Neural progenitor cell (in vitro differentiated cells): ENCODE measurements at places on chromosomes 7 and 10. TPM values are rescaled to one million over a fixed set of nuclear protein-coding genes. Genes with fewer than 3 reads are reported as not detected.

SCART1 gene
- 0.49 and 1.1 TPM in 2 replicates for total RNA-seq

- DNase-seq: no peak
- peaks cover 20% of the 10 kb centered on the region for H3K4me1 ChIP-seq
- no peak overlapping the region for H3K27ac ChIP-seq
- H3K36me3 ChIP-seq: no peaks in the 10 kb centered on the region
- no peaks in the 10 kb centered on the region for H3K27me3 ChIP-seq
Observed at GRCh38 chr7:69744026-69744425, 145.8 kb downstream of the AUTS2 start.

- DNase-seq: no peak
- H3K36me3 ChIP-seq: no peaks in the 10 kb centered on the region
- H3K27me3 ChIP-seq: no peaks in the 10 kb centered on the region
- no peak overlapping the region for H3K27ac ChIP-seq
- peaks cover 14% of the 10 kb centered on the region for H3K4me1 ChIP-seq
- no peak overlapping the region for H3K4me3 ChIP-seq
Observed at GRCh38 chr10:22834471-22834870, 93.4 kb upstream of the ARMC3 start.

GRCh38 chr7:33816106-33816505 is 89.2 kb upstream of the BMPER start:
- no peak for DNase-seq
- H3K27ac ChIP-seq: no peak overlapping the region
- peaks cover 7% of the 10 kb centered on the region for H3K36me3 ChIP-seq

GFRA1 gene
- 14.0 and 14.6 TPM in 2 replicates for total RNA-seq

- H3K36me3 ChIP-seq: no peaks in the 10 kb centered on the region
- no peaks in the 10 kb centered on the region for H3K27me3 ChIP-seq
- H3K4me3 ChIP-seq: no peak overlapping the region
- DNase-seq: no peak
- H3K27ac ChIP-seq: no peak overlapping the region
- H3K4me1 ChIP-seq: no peaks in the 10 kb centered on the region
Observed at GRCh38 chr7:103811997-103812396, 177.5 kb downstream of the RELN start.

CHN2 gene
- total RNA-seq: 6.6 and 7.7 TPM in 2 replicates

DNA sequence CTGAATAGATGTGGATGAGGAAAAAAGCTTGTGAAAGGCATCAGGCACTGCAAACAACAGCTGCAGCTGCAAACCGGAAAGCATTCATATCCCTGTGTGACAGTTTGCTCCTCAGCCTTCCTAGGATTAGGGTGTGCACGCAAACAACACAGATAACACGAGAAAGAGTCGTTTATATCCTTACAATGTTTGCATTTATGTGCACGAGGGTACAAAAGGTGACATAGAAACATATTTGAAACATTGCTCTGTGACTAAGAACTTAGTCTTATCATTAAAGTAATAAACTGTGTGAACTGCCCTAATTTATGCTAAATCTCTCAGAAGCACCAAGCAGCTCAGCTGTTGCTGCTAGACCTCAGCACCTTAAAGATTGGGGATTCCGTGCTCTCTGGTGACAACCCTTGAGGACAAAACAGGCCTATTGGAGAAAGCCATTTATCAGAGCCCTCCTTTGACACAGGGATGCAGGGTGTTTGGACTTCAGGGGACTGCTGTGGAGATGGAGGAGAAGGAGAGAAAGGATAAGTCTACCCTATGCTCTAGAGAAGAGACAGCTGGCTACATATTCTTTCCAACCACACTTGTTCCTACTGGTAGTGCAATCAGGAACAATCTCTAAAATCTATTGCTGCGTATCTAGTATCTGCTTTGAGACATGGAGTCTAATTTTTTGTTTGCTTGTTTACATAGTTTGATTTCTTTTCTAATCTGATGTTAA is 176.2 kb downstream of the GNAT3 start:
- peak; percentile 50 for DNase-seq
- peaks cover 22% of the 10 kb centered on the region for H3K4me1 ChIP-seq
- no peak overlapping the region for H3K4me3 ChIP-seq
- H3K27ac ChIP-seq: peak overlapping the region; percentile 84
- H3K27me3 ChIP-seq: no peaks in the 10 kb centered on the region

METTL27 gene
- total RNA-seq: 10.5 and 12.0 TPM in 2 replicates

DNA sequence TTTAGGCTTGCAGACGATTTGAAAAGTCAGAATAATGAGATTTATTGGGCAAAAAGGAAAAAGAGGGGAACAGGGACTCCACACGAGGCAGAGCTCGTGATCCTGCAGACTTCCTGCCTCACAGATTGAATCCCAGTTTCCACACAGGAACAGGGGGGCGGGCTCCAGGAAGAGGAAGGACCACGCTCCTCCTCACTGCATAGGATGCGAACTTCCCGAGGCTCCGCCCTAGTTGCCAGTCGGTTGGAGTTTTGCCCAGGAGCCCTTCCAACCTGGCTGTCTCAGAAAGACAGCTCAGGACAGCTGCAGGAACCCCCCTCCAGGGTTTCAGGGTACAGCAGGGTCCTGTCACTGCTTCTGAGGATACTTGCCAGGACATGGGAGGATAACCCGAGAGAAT is 488.3 kb upstream of the ADARB2 start:
- H3K4me3 ChIP-seq: no peak overlapping the region
- H3K27ac ChIP-seq: no peak overlapping the region
- H3K4me1 ChIP-seq: no peaks in the 10 kb centered on the region

C10orf105 gene
- total RNA-seq: 0.39 and 1.5 TPM in 2 replicates

THNSL1 gene
- total RNA-seq: 11.0 and 19.4 TPM in 2 replicates

- H3K4me3 ChIP-seq: no peak overlapping the region
- no peaks in the 10 kb centered on the region for H3K4me1 ChIP-seq
- H3K27ac ChIP-seq: no peak overlapping the region
- H3K27me3 ChIP-seq: no peaks in the 10 kb centered on the region
- no peak for DNase-seq
- no peaks in the 10 kb centered on the region for H3K36me3 ChIP-seq
Observed at GRCh38 chr7:97167176-97167575, 49.7 kb downstream of the SDHAF3 start.

GRCh38 chr7:40833888-40834234 is 699.1 kb downstream of the SUGCT start:
- no peak for DNase-seq
- no peak overlapping the region for H3K4me3 ChIP-seq
- H3K36me3 ChIP-seq: no peaks in the 10 kb centered on the region
- peaks cover 5% of the 10 kb centered on the region for H3K4me1 ChIP-seq
- no peaks in the 10 kb centered on the region for H3K27me3 ChIP-seq

GIMAP6 gene
- total RNA-seq: not detected in 2 replicates

DNA sequence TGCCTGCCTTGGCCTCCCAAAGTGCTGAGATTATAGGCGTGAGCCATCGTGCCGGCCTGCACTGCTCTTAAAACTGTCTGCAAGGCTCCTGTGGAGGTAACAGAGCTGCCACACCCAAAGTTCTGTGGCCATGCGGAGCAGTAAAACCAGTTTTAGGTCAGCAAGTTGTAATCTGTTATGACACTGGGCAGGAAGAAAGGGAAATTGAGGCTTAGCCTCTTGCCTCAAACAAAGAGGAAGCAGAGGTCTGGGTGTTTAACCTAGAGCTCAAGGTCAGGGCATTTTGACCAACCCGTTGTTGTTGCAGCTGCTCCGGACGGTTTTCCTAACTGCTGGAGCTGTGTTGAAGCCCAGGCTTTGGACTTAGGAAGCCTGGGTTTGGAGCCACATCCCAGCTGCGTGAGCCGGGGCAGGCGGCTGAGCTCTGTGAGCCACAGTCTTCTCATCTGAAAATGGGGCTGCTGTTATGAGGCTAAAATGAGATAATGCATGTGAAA is 7.4 kb upstream of the RRP12 start:
- H3K36me3 ChIP-seq: no peaks in the 10 kb centered on the region
- no peaks in the 10 kb centered on the region for H3K27me3 ChIP-seq
- H3K4me1 ChIP-seq: no peaks in the 10 kb centered on the region
- H3K4me3 ChIP-seq: no peak overlapping the region
- DNase-seq: no peak
- no peak overlapping the region for H3K27ac ChIP-seq

DNA sequence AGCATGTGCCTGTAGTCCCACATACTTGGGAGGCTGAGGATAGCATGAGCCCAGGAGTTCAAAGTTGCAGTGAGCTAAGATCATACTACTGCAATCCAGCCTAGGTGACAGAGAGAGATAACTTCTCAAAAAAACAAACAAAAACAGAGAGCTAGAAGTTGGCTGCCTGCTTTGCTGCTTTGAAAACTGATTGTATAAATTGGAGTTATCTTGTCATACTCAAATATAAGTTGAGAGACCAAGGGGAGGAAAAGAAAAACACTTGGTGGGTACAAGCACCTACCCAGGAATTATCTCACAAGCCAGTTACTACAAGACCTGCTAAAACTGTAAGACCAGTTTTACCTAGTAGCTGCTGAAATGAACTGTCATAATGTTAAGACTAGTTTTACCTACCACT is 112.5 kb upstream of the SKAP2 start:
- H3K27me3 ChIP-seq: no peaks in the 10 kb centered on the region
- H3K4me1 ChIP-seq: no peaks in the 10 kb centered on the region
- H3K36me3 ChIP-seq: no peaks in the 10 kb centered on the region
- no peak overlapping the region for H3K27ac ChIP-seq
- DNase-seq: no peak

- H3K4me1 ChIP-seq: peaks cover 1% of the 10 kb centered on the region
- H3K27ac ChIP-seq: no peak overlapping the region
- no peak overlapping the region for H3K4me3 ChIP-seq
- peaks cover 99% of the 10 kb centered on the region for H3K27me3 ChIP-seq
- DNase-seq: no peak
Observed at GRCh38 chr10:97190450-97190849, 4.7 kb upstream of the SLIT1 start.

DNA sequence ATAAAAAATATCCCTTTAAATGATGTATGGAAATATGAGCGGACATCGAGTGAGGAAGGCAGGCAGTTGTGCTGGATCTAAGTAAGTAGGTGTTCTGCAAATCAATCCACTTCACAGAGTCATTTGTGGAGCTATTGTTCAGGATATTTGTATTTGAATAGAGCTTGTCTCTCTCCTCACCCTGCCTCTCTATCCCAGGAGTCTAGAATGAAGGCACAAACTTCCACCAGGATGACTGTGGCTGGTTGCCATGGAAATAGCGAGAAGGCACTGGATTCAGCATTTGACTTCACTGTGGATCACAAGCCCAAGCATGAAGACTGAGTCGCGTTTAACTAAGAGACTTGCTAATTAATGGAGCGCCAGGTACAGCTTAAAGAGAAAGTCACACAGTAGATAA is 53.2 kb downstream of the NPY start:
- H3K4me3 ChIP-seq: peak overlapping the region; percentile 19
- no peak overlapping the region for H3K27ac ChIP-seq
- no peaks in the 10 kb centered on the region for H3K36me3 ChIP-seq
- peak; percentile 77 for DNase-seq
- peaks cover 16% of the 10 kb centered on the region for H3K4me1 ChIP-seq

DNA sequence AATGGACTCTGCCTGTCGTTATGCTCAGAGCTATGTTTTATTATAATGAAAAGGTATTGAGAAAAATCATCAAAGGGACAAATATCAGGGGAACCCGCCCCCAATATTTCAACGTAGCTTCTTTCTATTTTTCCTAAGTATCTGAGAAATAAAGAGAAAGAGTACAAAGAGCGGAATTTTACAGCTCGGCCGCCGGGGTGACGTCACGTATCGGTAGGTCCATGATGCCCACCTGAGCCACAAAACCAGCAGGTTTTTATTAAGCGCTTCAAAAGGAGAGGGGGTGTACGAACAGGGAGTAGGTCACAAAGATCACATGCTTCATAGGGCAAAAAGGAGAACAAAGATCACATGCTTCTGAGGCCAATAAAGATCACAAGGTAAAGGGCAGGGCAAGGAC is 281.6 kb upstream of the POM121L12 start:
- no peaks in the 10 kb centered on the region for H3K27me3 ChIP-seq
- no peaks in the 10 kb centered on the region for H3K36me3 ChIP-seq
- H3K4me1 ChIP-seq: no peaks in the 10 kb centered on the region
- DNase-seq: no peak

ANKRD30A gene
- not detected in 2 replicates for total RNA-seq

AFAP1L2 gene
- total RNA-seq: 4.8 and 6.9 TPM in 2 replicates

- no peak overlapping the region for H3K27ac ChIP-seq
- no peak overlapping the region for H3K4me3 ChIP-seq
- DNase-seq: no peak
- no peaks in the 10 kb centered on the region for H3K27me3 ChIP-seq
- H3K36me3 ChIP-seq: no peaks in the 10 kb centered on the region
Observed at GRCh38 chr7:26534649-26535482, 243.2 kb downstream of the SNX10 start.

SKIDA1 gene
- 123 and 127 TPM in 2 replicates for total RNA-seq

DNA sequence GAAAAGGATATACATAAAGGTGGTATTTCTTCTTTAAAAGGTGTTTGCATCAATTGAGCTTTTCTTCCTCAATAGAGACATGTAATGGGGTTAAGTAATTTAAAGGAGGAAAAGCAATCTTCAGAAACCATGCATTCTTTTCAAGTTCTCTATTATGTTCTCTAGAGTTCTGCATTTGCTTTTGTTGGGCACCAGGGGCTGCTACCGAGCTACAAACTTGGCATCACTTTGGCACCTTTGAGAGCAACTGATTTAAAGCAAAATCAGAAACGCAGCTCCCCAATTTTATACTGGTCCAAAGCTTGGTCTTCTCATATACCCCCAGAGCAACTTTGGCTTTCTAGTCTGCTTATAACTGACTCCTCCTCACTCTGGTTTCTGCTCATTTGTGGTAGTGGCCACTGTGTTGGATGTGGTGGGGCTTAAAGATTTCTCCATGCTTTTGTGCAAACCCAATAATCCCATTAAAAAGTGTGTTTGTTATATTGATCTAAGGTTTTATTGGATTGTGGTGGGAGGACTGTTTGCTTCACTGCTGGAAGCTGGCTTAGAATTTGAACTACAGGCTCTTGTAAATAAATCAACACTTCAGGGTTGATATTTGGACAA is 712.1 kb downstream of the PHTF2 start:
- no peaks in the 10 kb centered on the region for H3K36me3 ChIP-seq
- no peak overlapping the region for H3K4me3 ChIP-seq
- peak; percentile 62 for DNase-seq
- no peak overlapping the region for H3K27ac ChIP-seq

GRCh38 chr7:27080844-27081436 is 14.9 kb downstream of the HOXA1 start:
- H3K4me3 ChIP-seq: no peak overlapping the region
- H3K27ac ChIP-seq: no peak overlapping the region
- DNase-seq: no peak
- H3K36me3 ChIP-seq: no peaks in the 10 kb centered on the region
- peaks cover 32% of the 10 kb centered on the region for H3K27me3 ChIP-seq

NUP205 gene
- total RNA-seq: 158 and 183 TPM in 2 replicates

- no peak for DNase-seq
- H3K27me3 ChIP-seq: no peaks in the 10 kb centered on the region
- H3K27ac ChIP-seq: no peak overlapping the region
- H3K36me3 ChIP-seq: no peaks in the 10 kb centered on the region
- no peak overlapping the region for H3K4me3 ChIP-seq
Observed at GRCh38 chr7:158381956-158382355, 205.7 kb downstream of the PTPRN2 start.

RUFY2 gene
- total RNA-seq: 28.4 and 45.2 TPM in 2 replicates

CFAP70 gene
- total RNA-seq: 1.1 and 1.7 TPM in 2 replicates

DNA sequence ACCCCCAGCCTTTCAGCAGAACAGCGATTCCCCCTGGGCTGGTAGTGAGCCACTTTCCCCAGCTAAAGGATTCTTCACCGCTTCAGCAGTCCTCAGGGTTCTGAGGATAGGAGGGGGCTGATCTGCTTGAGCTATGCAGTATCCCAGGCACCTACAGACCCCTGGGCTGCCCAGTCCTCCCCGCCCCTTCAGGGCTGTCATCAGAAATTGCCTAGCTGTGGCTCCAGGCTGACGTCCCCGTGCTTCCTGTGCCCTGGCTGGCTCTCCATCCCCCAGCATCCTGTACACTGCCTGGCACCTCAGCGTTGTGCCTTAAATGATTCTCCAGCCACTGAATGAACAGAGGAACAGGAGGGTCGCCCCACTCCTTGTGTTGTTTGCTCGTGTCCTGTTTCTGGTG is 38.4 kb upstream of the CDH23 start:
- H3K27me3 ChIP-seq: no peaks in the 10 kb centered on the region
- H3K36me3 ChIP-seq: no peaks in the 10 kb centered on the region
- DNase-seq: no peak
- no peaks in the 10 kb centered on the region for H3K4me1 ChIP-seq
- no peak overlapping the region for H3K4me3 ChIP-seq
